ENCODE measurements at places on chromosomes 5 and 9.

DNA sequence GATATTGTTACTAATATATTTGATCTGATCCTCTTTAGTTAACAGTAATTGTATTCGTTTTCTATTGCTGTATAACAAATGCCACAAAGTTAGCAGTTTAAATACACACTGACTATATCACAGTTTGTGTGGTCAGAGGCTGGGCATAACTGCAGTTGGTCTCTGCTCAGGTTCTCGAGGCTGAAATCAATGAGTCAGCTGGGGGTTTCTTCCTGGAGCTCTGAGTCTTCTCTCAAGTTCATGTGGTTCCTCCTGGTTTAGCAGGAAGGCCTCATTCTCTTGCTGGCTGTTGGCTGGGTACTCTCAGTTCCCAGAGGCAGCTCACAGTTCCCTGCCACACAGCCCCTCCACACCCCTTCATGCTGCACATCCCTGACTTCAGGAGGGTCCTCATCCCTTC is 20.7 kb downstream of the COL23A1 start:
- no peak for DNase-seq

GRCh38 chr9:107566611-107567061 is 77.1 kb upstream of the KLF4 start:
- peak; percentile 42 for DNase-seq

DNA sequence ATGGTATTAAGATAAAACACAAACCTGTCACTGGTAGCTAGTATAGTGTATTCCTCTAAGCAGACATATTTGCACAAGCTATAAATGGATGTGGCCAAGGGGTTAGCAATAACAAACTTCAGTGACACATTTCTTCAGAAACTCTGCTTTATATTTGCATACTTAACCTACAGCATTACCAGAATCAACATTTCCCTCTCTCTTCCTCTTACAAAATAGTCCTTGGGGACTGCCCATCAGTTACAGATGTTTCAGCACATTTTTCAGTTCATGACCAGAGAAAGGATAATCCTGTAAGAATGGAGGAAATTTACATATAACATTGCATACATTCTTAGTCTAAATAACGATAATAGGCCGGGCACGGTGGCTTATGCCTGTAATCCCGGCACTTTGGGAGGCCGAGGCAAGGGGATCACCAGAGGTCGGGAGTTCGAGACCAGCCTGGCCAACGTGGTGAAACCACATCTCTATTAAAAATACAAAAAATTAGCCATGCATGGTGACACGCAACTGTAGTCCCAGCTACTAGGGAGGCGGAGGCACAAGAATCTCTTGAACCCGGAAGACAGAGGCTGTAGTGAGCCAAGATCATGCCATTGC is 25.3 kb upstream of the SLC1A1 start:
- no peak for DNase-seq

DNA sequence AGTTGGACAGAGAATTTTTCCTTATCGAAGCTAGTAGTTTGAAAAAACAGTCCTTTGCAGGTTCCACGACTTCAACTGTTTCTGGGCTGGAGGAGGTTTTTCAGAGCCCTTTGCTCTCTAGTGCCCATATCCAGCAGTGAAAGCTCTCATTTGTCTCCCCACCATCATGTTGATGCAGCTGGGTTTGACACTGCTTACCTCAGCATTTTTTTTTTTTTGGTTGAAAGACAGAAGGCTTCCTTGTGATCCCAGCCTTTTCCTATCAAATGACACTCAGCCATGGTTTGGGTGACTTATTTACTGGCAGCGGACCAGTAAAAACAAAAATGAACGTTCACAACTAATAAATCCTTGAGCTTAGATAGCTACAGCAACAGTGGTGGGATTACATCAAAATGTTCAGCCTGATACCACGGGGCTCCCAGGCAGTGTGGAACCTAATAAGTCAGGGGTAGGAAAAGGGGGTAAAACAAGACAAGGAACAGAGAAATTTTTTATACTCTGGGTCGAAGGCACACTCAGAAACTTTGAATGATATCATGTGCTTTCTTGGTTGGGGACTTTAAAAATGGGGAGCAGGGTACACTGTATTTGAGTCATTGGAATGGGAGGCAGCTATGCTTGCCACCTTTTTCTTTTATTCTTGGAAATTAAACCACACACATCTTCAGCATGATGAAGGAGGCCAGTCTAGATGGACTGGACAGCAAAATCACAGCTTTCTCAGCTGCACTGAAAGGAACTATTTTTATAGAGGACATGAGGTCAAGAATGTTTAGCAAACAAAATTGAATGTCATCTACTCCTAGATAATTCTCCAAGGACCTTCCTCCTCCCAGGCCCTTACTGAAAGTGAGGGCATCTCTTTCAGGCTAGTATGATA is 308.9 kb upstream of the MPDZ start:
- DNase-seq: peak; percentile 29

GRCh38 chr5:66596636-66597182 is 516 bp downstream of the MAST4 start:
- peak; percentile 2 for DNase-seq

GRCh38 chr9:131702911-131703310 is 37.0 kb downstream of the RAPGEF1 start:
- DNase-seq: no peak

DNA sequence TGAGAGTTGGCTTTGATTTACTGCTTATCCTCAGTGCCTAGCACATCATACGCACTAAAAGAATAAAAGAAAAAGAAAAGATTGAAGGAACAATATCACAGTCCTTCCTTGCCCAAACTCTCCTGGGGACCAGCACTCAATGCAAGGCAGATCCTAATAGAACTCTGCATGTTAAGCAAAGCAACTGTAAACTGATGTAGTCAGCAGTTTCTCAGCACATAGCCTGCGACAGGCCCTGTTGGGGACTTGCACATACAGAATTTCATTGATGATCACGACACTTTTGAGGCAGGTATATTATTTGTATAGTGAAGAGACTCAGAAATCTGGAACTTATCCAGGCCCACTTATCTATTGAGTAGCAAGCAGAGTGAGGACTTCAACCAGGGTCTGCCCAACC is 15.4 kb downstream of the NIPAL4 start:
- DNase-seq: no peak

DNA sequence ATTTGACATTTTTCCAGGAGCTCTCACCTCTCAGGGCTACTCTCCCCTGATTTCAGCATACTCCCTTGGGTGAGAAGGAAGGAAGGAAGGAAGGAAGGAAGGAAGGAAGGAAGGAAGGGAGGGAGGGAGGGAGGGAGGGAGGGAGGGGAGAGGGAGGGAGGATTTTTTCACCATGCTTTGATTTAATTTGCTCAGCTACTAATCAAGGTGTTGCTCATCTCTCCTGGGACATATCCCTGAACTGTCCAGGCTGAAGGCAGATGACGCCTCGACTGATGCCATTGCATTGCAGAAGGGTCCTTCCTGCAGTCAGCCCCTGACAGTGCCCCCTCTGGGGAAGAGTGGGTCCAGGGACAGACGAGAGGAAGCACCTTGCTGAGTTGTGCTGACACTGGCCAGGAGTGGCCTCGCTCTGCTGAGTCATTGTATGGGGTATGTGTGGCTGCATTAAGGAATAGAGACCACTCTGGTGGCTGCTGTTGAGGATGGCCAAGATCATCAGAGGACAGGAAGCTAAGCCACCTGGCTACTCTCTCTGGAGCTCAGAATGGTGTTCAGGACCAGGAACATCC is 43.6 kb upstream of the CRB2 start:
- no peak for DNase-seq

- no peak for DNase-seq
Measured at GRCh38 chr9:89969156-89969675, 364.4 kb downstream of the GADD45G start.

DNA sequence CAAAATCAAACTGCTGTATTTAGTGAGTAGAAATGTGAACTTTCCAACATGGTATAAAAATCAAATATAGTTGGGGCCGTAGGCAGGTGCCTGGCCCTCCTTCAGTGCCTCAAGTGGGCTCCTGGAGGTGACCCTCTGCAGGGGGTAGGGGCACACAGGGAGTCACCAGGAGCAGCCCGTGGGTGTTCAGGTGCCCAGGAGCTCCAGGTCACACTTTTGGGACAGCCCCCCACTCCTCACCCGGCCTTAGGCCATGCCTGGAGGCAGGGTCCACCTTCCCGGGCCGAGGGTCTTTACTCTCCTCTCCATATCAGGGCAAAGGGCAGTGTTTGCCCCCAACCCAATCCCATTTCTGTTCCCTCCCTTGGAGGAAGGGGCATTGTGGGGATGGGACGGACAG is 108.0 kb upstream of the MTAP start:
- no peak for DNase-seq

- DNase-seq: peak; percentile 78
Measured at GRCh38 chr9:15135164-15135792, 171.7 kb downstream of the TTC39B start.

DNA sequence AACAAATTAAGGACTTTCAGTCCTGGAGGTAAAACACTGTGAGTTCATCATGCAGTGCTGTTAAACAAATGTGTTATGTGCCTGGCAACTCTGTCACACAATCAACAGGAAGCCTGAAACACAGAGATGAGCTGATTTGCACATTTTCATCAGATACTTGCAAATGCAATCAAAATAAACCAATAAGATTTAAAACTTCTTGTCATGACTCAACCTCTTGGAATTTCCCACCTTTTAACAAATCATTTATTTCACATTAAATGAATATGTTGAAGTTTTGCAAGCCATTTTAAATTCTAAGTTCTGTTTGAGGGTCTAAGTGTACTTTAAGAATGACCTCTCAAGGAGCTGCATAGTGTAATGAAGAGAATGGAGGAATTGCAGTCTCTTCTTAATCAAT is 64.4 kb downstream of the ANXA1 start:
- no peak for DNase-seq

GRCh38 chr5:32096891-32097595 is 77.1 kb downstream of the GOLPH3 start:
- no peak for DNase-seq

GRCh38 chr9:97840521-97840920 is 12.5 kb upstream of the FOXE1 start:
- peak; percentile 54 for DNase-seq

- peak; percentile 65 for DNase-seq
Measured at GRCh38 chr9:124257844-124258606, at the start of gene NEK6. Gene NEK6, plus strand, starts transcription at chr9:124257949. Its CDS starts 44,016 bp downstream, at chr9:124301965.

DNA sequence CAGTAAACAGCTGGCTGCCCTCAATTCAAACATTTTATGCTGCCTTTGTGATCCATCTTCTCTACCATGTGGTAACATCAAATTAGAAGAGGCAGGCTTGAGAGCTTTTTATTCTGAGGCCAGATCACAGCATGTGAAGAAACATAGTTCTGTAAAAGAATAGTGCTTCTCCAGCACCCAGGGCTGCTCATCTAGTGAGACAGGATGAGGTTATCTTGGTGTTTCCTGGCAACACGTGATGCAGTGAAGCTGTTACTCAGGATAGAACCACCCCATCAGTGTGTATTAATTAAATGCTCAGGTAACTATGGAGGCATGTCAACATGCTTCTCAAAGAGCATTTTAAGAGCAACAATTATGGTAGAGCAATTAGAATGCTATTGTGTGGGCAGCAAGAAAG is 400.5 kb upstream of the ACO1 start:
- DNase-seq: no peak

DNA sequence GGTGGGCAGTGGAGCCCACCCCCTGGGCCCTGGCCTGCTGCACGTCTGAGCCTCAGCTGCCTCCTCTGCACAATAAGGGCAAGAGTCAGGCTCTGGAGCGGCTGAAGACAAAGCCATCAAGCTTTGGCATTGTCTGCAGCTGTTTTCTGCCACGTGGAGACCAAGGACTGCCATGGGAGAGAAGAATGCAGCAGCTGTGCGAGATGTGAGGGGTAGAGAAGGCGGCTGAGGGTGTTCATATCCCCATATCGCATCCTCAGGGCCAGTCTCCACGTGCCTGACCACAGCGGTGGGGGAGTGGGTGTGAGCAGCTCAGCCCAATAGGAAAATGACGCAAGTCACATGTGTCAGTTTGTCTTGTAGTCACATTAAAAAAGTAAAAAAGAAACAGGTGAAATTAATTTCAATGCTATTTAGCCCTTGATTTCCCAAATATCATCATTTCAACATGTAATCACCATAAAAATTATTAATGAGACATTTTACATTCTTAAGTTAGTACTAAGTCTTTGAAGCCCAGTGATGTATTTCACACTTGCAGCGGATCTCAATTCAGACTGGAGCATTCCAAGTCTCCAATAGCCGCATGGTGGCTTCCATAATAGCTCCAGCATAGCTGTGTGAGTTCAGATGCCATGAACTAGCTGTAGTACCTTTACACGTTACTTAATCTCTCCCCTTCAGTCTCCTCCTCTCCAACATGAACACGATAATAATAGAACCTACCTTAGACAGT is 6.6 kb downstream of the C1QTNF2 start:
- no peak for DNase-seq

- DNase-seq: no peak
Measured at GRCh38 chr9:7947577-7947976, 148.0 kb upstream of the DMAC1 start.

DNA sequence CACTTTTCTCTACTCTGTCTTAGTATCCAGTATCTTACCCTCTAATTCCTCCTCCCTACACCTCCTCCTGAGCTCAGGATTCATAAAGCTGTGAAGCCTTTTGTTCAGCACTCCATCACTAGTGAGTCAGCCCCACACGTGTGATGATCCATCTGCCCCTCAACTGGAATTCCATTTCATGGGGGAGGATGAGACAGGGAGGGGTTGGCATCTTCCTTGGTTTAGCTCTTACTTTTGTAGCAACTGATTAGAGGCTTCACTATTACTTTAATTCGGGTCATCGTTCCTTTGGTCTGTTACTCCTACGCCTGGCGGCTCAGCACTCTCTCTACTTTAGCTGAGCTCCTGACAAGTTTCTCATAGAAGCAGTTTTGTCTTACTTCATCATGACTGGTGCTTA is 11.8 kb downstream of the BTNL8 start:
- no peak for DNase-seq

- DNase-seq: peak; percentile 70
Measured at GRCh38 chr5:158026304-158027031, 167.5 kb upstream of the CLINT1 start.

DNA sequence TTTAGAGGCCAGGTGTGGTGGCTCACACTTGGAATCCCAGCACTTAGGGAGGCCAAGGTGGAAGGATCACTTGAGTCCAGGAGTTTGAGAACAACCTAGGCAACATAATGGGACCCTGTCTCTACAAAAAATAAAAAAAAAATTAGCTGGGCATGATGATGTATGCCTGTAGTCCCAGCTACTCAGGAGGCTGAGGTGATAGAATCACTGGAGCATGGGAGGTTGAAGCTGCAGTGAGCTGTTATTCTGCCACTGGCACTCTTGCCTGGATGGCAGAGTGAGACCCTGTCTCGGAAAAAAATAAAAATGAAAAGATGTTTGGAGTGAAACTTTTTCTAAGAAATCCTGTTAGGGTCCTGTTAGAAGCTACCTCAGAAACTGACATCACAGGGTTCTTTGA is 24.2 kb downstream of the OCLN start:
- no peak for DNase-seq

DNA sequence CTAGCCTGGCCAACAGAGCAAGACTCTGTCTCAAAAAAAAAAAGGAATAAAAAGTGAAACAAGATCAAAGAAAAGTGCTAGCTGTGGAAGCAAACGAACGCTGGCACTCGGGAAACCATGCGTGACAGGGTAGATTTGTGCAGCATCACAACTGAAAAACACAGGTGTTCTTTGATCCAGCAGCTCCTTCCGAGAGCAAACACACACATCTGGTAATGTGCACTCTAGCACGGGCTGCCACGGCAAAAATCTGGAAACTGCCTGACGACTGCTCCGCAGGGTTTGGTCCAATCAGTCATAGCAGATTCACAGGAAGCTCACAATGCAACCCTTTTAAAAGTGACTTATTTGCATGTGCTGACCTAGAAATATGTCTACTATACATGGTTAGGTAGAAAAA is 80.0 kb downstream of the SYK start:
- DNase-seq: no peak

Data from fibroblast of the aortic adventitia (primary cell).